ENCODE measurements at places on chromosomes 4 and X.

DNA sequence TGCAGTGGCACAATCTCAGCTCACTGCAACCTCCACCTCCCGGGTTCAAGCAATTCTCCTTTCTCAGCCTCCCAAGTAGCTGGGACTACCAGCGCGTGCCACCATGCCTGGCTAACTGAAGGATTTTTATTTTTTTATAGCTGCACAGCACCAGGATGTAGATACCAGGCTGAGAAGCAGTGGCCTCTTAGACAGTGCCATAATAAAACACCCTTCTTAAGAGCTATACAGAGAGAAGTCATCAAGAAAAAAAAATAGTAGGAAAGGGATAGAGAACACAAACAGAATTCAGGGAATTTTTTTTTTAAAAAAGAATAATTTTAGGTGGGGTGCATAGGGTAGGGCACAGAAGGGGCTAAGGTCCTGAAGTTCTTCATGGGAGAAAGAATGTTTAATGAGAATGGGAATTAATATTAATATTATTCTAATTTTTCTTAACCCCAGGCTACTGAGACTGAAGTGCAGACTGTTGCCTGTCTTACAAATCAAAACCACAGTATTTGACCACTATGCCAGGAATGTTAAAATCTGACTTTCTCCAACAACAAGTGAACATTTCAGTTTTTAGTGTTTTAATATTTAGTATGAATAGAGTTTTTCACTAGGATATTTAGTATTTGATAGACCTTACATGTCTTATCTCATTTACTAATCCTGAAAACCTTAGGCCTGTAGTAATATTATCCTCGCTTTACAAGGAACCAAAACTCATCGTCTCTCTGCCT, 146.7 kb downstream of the KCNIP4 start:
- no peak for DNase-seq

DNA sequence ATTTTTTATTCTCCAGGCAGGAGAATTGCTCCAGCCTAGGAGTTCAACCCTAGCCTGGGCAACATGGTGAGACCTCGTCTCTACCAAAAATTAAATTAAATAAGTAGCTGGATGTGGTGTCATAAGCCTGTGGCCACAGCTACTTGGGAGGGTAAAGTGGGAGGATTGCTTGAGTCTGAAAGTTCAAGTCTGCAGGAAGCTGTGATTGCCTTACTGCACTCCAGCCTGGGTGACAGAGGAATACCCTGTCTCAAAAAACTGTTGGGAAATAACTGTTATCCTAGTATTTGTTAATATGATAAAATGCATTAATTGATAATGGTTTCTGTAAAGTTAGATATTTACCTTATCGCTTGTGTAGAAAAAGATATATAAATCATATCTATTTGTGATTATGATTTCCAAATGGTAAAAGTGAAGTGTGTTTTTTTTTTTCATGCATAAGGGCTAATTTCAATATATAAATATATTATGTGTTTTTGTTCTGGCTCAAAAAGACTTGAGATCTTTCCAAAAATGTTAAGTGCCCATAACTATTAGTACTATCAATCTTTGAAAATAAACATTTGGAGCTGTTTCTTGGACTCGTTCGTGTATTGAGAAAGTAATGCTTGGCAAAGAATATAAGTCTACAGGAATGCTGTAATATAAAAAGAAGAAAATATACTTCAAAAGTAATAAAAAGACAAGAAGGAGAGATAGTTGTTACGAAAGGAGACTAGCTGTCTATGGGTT, 396.6 kb downstream of the ADGRL3 start:
- no peak for DNase-seq

GRCh38 chrX:78375894-78376293, 48.5 kb upstream of the CYSLTR1 start:
- DNase-seq: no peak

DNA sequence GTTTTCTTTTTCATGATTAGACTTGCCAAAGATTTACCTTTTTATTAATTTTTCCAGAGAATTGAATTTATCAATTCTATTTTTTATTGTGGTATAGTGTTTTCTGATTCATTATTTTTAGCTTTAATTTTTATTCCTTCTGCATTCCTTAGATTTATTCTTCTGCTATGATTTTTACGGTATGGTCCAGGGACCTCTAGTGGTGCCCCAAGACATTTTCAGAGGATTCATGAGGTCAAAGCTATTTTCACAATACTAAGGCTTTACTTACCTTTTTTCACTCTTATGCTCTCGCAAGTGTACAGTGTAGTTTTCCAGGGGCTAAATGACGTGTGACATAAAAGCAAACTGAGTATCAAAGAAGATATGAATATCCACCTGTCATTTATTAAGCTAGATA, 8.0 kb downstream of the RADX start:
- DNase-seq: no peak

DNA sequence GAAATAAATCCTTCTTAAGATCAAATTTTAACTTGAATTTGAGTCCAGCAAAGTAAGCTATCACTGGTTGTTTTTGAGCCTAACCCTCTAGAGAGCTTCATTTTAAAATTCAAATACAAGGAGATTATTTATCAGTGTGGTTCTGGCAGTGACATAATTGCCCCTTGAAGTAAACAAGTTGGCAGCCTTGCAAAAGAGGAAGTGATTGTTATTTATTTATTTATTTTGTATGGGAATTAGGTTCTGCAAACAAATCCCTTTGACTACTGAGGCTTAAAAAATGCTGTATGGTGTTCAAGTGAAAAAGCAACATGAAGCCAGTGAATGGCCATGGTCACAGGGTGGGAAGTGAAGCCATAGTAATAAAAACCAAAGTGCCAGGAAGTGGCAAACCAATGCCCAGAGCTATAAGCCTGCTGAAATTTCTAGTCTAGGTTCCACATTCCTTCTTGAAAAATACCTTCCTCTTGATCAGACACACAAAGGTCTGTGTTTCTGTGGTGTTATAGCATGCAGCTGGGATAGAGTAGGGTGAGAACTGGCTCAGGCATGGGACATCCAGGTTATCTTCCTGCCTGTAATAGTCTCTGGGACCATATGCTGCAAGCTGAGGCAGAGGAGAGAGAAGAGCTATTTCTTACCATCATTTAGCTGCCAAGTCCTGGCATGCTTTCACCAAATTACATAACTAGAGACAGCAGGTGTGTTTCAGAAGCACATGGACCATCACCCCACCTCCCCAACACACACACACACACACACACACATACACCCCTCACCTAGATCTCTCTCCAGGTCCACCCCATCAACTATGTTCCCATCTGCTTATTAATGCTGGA, 47.1 kb upstream of the TSPAN7 start:
- no peak for DNase-seq

- DNase-seq: no peak
Measured at GRCh38 chrX:97504431-97504830, 620.7 kb downstream of the RPA4 start.

- DNase-seq: no peak
Measured at GRCh38 chr4:132527817-132528216, 621.3 kb upstream of the PCDH10 start.
